ENCODE measurements at places on chromosomes 12 and 14.
A peak's percentile ranks its signal among the peaks of the same experiment; 100 is the strongest.

GRCh38 chr12:104676636-104677035 lies 219.9 kb downstream of the CHST11 start:
- DNase-seq = no peak

- DNase-seq = no peak
These were observed 4.3 kb downstream of the RTL1 start for GRCh38 chr14:100898935-100899883.

- no peak for DNase-seq
These were observed 33.7 kb downstream of the LIMA1 start for GRCh38 chr12:50249464-50250182.

- DNase-seq = no peak
These were observed 103.0 kb downstream of the PEBP1 start for GRCh38 chr12:118238888-118239287.

DNA sequence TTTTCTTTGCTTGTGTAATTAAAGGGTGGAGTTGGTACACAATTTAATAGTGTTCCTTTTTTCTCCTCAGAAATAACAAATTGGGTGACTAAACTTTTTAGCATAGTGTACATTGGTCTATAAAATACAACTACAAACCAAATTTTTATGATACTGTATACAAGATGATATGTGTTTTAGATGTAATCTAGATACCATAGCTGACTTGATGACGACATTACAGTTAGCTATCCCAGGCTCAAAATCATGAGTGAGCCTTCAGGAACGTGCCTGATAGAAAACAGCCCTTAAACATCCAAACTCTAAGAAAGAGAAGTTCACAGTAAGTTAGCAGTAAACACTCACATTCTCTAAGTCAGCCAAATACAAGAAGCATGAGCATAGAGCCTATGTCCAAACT lies 99.0 kb upstream of the SSTR1 start:
- peak; percentile 63 for DNase-seq

GRCh38 chr12:106978035-106978800 lies 8.7 kb downstream of the MTERF2 start:
- DNase-seq = peak; percentile 37

All from fibroblast of skin of back (primary cell).